ENCODE measurements at places on chromosomes 2 and 18. TPM values are rescaled to one million over a fixed set of nuclear protein-coding genes. Genes with fewer than 3 reads are reported as not detected.

Gene PAX8
- total RNA-seq = 0.19 TPM

Gene CFAP53
- 0.37 TPM for total RNA-seq

Gene TLX2
- total RNA-seq = not detected

Gene GKN2
- total RNA-seq = not detected

Gene CRYBA2
- total RNA-seq = not detected

Gene RGPD4
- total RNA-seq = not detected

Gene IMP4
- 74.4 TPM for total RNA-seq

Gene FAM168B
- 63.1 TPM for total RNA-seq

Gene TUBA4B
- total RNA-seq = not detected

GRCh38 chr2:96102596-96103186, 13.7 kb downstream of the ADRA2B start:
- DNase-seq = no peak

- no peak for DNase-seq
Measured at GRCh38 chr2:166135152-166135848, 7.5 kb upstream of the SCN1A start.

DNA sequence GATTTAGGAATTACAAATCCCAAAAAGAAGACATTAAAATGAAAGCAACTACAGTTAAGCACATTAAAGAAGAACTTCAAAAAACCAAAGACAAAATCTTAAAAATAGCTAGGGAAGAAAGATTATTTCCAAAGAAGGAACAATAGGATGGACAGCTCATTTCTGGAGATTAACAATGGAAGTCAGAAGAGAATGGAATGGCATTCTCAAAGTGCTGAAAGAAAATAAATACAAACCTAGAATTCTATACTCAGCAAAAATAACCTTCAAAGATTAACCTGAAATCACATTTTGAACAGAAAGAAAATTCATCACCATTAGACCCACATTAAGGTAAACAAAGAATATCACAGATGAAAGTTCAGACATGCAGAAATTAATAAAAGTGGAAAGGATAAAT, 229.2 kb downstream of the HDAC4 start:
- DNase-seq = no peak

- DNase-seq = no peak
Measured at GRCh38 chr2:134379722-134380121, 125.8 kb downstream of the MGAT5 start.

DNA sequence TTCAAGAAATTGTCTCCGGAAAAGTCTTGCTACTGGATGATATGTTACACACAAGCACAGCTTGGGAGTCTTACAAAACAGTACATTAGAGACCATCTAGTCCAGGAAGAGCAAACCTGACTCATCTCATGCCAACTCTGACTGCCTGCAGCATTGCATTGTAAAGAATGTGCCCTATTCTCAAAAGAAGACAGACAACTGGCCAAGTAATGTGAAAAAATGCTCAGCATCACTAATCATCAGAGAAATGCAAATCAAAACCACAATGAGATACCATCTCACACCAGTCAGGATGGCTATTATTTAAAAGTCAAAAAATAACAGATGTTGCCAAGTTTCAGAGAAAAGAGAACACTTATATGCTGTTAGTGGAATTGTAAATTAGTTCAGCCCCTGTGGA, 42.7 kb upstream of the GORASP2 start:
- no peak for DNase-seq

- DNase-seq = no peak
Measured at GRCh38 chr2:15200581-15200980, 360.6 kb downstream of the NBAS start.

GRCh38 chr2:219541611-219542180, 1.9 kb downstream of the CHPF start:
- peak; percentile 74 for DNase-seq

DNA sequence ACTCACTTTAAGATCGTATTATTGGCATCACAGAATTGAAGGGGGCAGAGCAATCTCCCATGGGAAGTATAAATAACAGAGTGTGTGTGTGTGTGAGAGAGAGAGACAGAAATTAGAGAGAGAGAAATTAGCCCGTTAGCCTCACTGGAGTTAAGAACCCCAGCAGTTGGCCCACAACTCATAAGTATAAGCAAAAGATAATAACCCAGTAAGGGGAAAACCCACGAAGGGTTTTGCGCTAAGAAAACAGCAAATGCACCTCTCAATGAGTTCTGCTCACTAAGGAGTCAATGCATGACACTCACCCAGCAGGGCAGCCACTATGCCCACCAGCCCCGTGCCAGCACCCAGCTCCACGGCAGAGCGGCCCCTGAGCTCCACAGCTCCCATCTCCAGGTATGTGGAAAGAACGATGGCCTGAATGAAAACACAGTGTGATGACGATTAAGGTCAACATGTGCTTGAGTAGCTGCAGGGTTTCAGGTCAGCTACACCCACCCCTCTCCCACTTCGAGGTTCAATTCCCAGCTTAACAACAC, 3.6 kb downstream of the METTL21A start:
- DNase-seq = no peak

GRCh38 chr18:32276906-32277305, 87.1 kb downstream of the MEP1B start:
- DNase-seq = no peak

DNA sequence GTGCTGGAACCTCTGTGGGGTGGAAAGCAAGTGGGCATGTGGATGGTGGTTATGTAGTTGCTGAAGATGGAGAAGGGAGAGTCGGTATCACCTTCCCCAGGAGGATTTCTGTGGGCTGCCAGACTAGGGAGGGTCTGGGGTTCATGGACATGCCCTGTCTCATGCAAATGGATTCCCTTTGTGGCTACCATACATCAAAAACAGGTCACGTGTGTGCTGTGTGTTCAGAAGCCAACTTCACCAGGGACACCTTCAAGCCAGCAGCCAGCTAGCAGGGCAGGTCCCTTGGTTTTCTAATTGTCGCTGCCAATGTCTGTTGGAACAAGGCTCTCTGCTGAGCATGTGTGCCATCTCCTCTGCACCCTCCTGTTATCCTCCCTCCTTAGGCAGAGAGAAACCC, 155.2 kb downstream of the ATP9B start:
- DNase-seq = no peak

- DNase-seq = no peak
Measured at GRCh38 chr2:207513551-207514257, 16.1 kb upstream of the CREB1 start.

GRCh38 chr18:49584394-49584793, 22.5 kb downstream of the LIPG start:
- DNase-seq = no peak

DNA sequence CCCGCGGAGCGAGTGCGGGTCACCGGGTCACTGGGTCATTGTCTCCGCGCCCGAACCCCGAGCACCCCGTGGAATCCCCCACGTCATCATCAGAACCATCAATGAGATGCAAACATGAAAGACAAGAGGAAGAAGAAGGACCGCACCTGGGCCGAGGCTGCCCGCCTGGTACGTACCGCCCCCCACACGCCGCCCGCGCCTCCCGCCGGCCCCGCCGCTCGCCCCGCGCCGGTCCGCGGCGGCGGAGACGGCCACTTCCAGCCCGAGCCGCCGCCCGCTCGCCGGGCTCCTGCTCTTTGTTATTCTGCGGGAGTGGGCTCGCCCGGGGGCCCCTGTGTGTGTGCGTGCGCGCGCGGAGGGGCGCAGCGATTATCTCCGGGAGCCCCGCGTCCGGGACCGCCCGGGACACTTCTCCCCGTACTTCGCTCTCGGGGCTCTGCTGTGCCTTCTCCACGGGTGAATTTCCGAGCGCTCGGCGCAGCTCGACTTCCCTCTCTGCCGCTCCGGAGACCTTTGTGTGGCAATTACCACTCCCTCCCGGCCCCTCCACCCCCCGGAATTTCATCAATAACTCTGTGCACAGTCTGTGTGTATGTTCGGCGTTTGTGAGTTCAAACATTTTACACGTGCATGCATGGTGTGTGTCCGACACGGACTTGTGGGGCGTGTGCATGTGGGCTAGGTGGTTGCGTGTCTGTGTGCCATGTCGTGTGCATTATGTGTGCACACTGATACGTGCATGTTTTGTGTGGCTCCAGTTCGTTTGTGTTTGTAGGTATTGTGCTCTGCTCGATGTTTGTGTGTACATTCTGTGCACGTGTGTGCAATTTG, 714 bp downstream of the ASXL3 start:
- peak; percentile 57 for DNase-seq

- peak; percentile 7 for DNase-seq
Measured at GRCh38 chr2:238119756-238120462, 18.6 kb upstream of the KLHL30 start.

GRCh38 chr2:68921646-68922045, 31.0 kb downstream of the GKN2 start:
- no peak for DNase-seq

- DNase-seq = no peak
Measured at GRCh38 chr18:55354795-55355194, 233.2 kb downstream of the TCF4 start.

- DNase-seq = no peak
Measured at GRCh38 chr2:86753606-86754005, 33.5 kb downstream of the RMND5A start.

- no peak for DNase-seq
Measured at GRCh38 chr18:41501848-41502247, 453.2 kb upstream of the PIK3C3 start.

- no peak for DNase-seq
Measured at GRCh38 chr2:190649798-190650390, 1.0 kb downstream of the NAB1 start.

DNA sequence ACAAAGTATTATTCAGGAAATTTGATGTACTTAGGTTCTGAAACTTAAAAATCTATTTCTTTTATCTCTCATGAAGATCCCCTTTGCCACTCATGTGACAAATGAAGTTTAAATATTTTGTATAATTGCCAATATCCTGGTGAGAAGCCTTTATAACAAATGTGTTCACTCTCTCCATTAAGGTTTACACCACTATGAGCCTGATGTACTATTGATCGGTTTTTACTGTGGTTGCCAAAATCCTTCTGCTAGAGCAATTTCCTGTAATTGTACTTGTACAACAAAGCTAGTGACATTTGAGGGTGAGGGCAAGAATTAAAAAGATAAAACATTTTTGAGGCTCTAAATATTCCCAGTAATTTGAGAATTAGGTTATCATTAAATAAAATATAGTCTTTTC, 222.3 kb upstream of the CDH19 start:
- no peak for DNase-seq

- DNase-seq = no peak
Measured at GRCh38 chr2:85485815-85486214, 53.2 kb upstream of the MAT2A start.

GRCh38 chr2:176291809-176292283, 22.6 kb downstream of the MTX2 start:
- no peak for DNase-seq

DNA sequence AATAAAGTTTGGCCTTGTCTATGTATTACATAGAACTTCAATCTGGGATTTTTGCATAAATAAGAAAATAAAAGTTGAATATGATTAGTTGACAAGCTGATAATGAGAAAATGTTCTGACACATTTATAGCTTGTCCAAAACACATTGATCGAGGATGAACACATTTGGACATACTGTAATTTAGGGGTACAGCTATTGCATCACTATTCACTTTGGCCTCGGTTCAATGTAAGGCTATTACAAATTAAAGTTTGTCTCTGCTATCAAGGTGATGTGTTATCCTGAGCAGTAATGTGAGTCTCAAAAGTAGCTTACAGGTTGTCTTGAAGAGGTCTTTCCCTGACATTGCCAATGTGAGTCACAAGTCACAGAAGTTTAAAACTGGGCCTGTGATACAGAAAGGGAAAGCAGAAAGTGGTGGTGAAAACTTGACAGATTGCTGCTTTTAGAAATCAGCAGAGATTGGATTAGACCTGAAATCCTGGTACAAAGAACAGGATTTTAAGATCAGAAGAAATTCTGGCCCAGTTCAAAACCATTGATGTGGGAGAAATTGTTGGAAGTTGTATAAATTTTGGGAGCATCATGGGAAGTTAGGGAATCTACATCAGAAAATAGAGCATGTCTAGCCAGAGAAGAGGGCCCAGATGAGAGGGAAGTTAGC, 674.1 kb downstream of the NYAP2 start:
- DNase-seq = no peak

DNA sequence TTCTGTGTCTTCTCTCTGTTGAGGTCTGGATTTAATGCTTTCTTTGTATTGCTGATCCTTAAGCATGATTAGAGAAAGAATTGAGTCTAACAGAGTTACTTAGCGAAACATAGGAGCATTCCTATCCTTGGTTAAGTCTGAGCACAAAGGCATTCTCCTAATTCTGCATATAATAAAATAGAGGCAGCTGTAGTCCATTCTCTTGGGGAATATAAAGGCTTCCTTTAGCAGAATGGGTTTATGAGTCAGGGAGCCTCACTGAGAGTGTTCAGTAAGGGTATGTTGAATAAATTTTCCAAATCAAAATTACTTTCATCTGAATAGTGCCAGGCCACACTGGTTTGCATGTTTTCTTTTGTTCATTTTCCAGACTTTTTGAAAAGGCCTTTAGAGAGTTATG, 101.5 kb downstream of the GALNT1 start:
- DNase-seq = no peak

DNA sequence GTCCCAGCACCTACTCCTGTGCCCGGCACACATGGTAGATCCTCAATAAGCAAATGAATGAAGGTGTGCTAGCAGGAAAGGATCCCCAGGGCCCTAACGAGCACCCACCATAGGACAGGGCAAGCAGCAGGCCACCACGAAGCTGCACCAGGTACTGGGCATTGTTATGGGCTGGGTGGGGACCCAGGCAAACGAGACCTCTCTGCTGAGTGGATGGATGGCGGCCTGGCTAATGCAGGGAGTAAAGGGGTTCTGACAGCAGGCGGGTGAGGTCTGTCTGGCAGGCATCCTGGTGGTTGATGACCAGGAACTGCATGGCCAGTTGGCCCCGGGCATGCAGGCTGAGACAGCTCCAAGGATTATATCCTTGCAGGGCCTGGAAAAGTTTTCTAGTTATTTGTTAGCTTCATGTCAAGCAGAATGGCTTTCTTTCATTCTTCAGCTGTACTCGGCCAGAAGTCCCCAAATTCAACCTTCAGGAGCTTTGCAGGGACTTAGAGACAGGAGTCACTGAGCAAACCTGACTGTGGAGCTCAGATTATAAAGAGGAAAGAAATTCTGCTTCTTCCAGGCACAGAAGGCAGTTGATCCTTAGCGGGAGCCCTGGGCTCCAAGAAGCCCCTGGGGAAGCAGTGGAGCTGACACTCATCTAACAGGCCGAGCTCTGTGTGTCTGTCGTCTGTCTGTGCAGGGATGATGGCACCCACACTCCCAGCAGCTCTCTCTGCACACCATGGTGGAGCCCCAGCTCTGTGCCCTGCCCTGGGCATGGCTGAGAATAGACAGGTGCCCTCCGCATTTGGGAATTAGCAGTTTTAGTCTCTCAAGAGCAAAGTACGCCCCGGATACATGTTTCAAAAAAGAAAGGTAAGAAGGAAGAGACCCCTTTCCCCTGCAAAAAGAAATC, 51.2 kb downstream of the SDC1 start:
- no peak for DNase-seq

All from psoas muscle (tissue), 8 donors.